ENCODE measurements at places on chromosomes 5 and 9.

GRCh38 chr9:113219969-113220368 is 1.1 kb downstream of the FKBP15 start:
- DNase-seq, result peak; percentile 56

- no peak for DNase-seq
These were observed 24.5 kb upstream of the C5orf47 start for GRCh38 chr5:173964506-173964905.

DNA sequence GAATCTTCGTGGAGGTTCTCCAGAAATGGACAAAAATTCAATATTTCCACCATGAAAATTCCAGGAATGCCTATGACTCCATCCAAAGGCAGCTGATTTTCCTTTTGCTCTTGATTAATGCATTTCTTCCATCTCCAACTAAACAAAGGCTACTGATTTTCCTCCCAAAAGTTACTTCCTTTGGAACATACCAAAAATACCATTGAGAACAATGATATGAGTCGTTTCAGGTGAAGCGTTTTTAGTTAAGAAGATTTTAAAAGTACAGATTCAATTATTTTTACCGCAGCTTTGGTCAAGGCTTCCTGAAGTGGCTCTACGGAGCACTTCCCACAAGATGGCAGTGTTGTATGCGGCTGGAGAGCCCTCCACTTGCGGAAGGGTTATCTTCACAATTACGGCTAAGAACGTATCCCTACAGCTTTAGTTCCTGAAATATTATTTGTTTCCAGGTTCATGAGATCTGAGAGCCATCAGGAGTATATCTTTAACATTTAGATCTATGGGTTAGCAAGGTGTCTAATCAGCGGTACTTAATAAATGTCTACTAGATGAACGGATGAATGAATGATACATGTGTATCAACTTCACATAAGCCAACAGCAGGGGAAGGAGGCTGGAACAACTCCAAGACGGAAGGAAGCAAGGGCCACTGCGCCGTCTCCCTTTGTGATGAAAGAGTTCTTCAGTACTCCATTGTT is 35.9 kb upstream of the ARSB start:
- DNase-seq, result peak; percentile 71

- DNase-seq, result no peak
These were observed 54.1 kb downstream of the ARHGEF37 start for GRCh38 chr5:149635394-149635793.

- DNase-seq, result no peak
These were observed 56.0 kb downstream of the ISL1 start for GRCh38 chr5:51439232-51439631.
